Activated T-cell treated with anti-CD3 and anti-CD28 coated beads, Interleukin-2, amount 50 U/mL, for 1 hour (primary cell): ENCODE measurements at places on chromosomes 12 and 14.

GRCh38 chr14:33762161-33762851 is 188.6 kb downstream of the EGLN3 start:
- DNase-seq, result no peak

GRCh38 chr14:80211153-80212022 is at the start of gene DIO2:
DIO2 (minus strand) TSS chr14:80211504; CDS start chr14:80211472, 32 bp downstream.
- DNase-seq, result no peak

GRCh38 chr12:4114986-4115385 is 158.6 kb upstream of the CCND2 start:
- no peak for DNase-seq

DNA sequence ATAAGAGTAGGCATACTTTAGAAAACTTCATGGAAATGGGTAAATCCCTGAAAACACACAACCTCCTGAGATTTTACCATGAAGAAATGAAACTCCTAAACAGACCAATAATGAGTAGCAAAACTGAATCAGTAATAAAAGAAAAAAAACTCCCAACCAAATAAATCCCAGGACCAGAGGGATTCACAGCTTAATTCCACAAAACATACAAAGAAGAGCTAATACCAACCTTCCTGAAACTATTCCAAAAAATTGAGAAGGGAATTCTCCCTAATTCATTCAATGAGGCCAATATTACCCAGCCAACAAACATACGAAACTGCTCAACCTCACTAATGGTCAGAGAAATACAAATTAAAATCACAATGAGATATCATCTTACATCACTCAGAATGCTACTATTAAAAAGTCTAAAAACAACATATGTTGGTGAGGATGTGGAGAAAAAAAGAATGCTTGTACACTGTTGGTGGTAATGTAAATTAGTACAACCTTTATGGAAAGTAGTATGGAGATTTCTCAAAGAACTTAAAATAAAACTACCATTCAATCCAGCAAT is 97.3 kb upstream of the ST8SIA1 start:
- DNase-seq, result no peak

- DNase-seq, result no peak
Observed at GRCh38 chr14:82403987-82404386, 870.3 kb upstream of the SEL1L start.

DNA sequence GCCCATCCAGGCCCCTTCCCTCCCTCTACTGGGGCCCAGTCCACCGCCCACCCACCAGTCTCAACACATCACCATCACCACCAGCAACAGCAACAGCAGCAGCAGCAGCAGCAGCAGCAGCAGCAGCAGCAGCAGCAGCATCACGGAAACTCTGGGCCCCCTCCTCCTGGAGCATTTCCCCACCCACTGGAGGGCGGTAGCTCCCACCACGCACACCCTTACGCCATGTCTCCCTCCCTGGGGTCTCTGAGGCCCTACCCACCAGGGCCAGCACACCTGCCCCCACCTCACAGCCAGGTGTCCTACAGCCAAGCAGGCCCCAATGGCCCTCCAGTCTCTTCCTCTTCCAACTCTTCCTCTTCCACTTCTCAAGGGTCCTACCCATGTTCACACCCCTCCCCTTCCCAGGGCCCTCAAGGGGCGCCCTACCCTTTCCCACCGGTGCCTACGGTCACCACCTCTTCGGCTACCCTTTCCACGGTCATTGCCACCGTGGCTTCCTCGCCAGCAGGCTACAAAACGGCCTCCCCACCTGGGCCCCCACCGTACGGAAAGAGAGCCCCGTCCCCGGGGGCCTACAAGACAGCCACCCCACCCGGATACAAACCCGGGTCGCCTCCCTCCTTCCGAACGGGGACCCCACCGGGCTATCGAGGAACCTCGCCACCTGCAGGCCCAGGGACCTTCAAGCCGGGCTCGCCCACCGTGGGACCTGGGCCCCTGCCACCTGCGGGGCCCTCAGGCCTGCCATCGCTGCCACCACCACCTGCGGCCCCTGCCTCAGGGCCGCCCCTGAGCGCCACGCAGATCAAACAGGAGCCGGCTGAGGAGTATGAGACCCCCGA is 6.8 kb upstream of the RNU7-1 start:
- DNase-seq, result peak; percentile 68

DNA sequence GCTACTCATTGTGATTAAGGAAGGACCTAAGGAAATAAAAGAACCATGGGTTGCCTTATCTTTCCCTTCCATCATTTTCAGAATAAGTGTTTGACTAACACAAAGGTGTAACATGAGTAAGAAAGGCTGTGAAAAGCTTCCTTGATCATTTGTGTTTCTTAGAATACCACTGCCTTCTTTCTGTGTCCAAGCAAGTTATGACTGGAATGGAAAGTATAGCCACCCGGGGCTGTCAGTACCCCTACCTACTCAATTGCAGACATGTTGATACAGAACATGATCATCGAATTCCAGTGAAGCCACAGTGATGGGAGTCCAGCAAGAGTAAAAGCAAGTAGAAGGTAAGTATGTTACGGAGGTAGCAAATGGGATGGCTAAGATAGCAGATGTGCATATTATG is 209.8 kb downstream of the PELI2 start:
- DNase-seq, result no peak

- DNase-seq, result no peak
Observed at GRCh38 chr12:3520711-3521110, 29.7 kb downstream of the PRMT8 start.

- DNase-seq, result no peak
Observed at GRCh38 chr14:105933238-105933637, 406.9 kb downstream of the TMEM121 start.

- no peak for DNase-seq
Observed at GRCh38 chr14:51582437-51582836, 69.3 kb upstream of the FRMD6 start.

DNA sequence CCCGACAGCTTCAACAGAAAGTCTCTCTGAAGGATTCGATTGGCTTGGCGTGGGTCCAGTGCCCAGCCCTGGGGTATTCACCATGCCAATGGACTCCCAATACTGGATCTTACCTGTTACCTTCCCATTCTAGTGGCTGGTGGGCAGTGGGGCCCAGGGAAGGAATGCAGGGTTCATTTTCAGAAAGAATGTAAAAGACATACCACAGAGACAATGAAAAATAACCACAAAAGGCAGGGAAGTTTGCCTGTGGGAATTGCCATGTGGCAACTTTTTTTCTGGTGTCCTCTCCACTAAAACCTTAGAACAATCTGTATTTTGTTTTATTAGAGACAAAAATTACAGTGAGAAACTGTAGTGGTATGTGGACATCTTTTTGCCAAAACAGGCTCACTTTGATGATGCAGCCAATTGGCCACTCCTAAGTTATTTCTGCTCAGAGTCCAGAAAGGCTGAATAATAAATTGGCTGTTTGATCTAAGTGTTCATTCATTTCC is 55.2 kb downstream of the PTGER2 start:
- no peak for DNase-seq
